HFFc6 (cell line): ENCODE measurements at places on chromosomes 7 and 10.
A peak's percentile ranks its signal among the peaks of the same experiment; 100 is the strongest.

- DNase-seq = no peak
Observed at GRCh38 chr10:19480353-19480752, 335.9 kb upstream of the PLXDC2 start.

GRCh38 chr7:39554583-39555165 lies 11.5 kb upstream of the YAE1 start:
- peak; percentile 57 for DNase-seq

DNA sequence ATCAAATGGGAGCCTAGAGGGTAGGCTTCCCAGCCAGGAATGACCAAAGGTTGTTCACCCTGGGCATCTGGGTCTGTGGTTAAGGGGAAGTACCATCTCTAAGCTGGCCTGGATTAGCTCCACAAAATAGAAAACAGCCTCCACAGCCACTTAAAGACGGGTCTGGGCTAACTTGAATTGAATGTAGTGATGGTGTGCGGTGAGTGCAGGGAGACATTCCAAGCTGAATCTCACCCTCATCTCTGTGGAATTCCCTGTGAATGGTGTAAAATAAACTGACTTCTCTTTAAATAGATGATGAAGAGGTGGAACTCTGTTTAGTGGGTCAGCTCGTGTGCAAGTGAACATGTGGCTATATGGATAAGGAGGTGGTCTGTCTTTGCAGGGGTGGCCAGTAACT lies 251.0 kb downstream of the DYNC1I1 start:
- DNase-seq = no peak

DNA sequence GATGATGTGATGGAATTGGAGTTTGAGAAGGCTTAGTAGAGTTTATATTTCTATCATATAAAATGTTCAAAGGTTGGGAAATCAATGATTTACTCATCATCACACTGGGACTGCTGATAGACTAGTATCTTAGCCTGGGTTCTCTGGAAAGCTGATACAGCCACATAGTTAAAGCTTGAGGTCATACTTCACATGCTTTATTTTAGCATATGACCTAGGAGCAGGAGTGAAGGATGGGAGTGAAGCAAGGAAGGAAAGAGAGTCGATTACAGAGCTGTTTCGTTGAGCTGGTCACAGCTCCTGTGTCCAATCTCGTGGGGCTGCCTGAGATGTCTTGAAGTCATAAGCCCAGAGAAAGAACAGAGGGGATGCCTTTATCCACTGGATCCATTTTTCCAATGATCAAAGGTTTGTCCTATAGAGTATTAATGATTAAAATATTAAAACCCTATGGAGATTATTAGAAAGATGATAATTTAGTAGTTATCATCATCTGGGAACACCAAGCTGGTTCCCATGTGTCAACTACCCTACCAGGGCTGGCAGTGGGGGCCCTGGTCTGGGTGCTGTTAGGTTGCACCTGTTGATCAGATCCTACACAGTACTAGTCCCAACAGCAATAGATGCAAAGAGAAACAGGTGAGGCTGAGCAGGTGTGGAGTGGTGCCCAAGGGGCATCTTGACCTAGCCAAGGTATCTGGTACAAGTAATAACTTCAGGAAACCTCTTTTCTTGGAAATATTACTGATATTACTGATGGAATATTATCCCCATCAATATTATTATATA lies 77.8 kb downstream of the BAMBI start:
- DNase-seq = no peak

- peak; percentile 74 for DNase-seq
Observed at GRCh38 chr7:99137411-99138180, 6.3 kb downstream of the SMURF1 start.

- DNase-seq = no peak
Observed at GRCh38 chr7:42155584-42156290, 81.3 kb downstream of the GLI3 start.

- DNase-seq = no peak
Observed at GRCh38 chr7:103605640-103606039, 159.6 kb upstream of the SLC26A5 start.

- no peak for DNase-seq
Observed at GRCh38 chr7:83546586-83546985, 102.4 kb downstream of the SEMA3E start.

- no peak for DNase-seq
Observed at GRCh38 chr7:132495936-132496335, 80.3 kb downstream of the PLXNA4 start.

GRCh38 chr10:112904000-112904399 lies 46.0 kb upstream of the TCF7L2 start:
- DNase-seq = peak; percentile 46

DNA sequence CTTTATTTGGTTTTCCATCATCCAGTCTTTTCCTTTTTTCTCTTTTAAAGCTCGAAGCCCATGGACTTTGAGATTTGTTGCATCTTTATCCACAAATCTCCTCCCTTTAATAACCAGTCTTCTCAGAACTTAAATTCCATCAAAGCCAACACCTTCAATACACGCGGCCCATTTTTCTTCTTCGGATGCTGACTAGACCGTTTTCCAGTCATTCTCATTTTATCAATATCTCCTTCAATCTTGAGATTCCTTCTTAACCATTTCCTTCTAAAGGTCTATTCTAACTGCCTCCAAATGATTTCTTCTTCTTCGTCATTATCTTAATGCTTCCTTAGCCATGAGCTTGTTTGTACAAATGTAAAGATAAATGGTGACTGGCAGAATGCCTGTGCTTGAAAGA lies 173.5 kb downstream of the BAMBI start:
- no peak for DNase-seq

GRCh38 chr10:16611037-16611436 lies 89.4 kb upstream of the C1QL3 start:
- no peak for DNase-seq

GRCh38 chr10:123007558-123008354 lies 839 bp downstream of the IKZF5 start:
- DNase-seq = peak; percentile 45

DNA sequence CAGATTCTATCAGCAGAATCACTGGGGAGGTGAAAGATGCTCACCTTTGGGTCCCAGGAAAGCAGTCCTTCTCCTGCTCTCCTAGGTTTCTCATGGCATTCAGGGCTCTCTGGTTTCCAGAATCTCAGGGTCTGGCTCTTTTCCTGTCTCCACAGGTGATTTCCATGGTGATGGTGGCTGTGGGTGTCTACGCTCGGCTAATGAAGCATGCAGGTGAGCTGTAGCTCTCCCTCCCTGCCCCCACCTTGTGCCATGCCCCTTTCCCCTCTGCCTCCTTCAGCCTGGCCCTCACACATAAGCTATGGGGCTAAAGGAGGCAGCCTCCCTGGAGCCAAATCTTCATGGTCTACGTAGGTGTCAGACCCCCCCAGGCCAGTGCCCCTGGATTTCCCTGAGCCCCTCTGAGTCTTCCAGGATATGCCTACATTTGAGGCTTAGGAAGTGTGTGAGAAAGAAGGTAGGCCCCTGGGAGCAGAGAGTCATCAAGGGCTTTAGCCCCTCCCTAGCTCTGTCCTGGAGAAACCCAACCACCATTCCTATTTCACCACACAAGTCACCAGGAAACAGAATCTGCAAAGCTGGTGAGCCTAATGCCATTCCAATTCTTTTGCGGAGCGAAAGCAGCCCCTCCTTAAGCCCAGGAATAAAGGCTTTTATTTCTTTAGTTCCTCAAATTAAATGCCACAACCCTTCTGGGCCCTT lies 17.2 kb downstream of the TSPAN33 start:
- DNase-seq = no peak

DNA sequence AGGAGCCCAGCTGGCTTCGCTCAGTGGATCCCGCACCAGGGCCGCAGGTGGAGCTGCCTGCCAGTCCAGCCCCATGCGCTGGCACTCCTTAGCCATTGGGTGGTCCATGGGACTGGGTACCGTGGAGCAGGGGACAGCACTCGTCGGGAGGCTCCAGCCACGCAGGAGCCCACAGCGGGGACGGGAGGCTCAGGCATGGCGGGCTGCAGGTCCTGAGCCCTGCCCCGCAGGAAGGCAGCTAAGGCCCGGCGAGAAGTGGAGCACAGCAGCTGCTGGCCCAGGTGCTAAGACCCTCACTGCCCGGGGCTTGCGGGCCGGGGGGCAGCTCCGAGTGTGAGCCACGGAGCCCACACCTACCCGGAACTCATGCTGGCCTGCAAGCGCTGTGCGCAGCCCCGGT lies 25.9 kb upstream of the AKR1C1 start:
- DNase-seq = no peak

DNA sequence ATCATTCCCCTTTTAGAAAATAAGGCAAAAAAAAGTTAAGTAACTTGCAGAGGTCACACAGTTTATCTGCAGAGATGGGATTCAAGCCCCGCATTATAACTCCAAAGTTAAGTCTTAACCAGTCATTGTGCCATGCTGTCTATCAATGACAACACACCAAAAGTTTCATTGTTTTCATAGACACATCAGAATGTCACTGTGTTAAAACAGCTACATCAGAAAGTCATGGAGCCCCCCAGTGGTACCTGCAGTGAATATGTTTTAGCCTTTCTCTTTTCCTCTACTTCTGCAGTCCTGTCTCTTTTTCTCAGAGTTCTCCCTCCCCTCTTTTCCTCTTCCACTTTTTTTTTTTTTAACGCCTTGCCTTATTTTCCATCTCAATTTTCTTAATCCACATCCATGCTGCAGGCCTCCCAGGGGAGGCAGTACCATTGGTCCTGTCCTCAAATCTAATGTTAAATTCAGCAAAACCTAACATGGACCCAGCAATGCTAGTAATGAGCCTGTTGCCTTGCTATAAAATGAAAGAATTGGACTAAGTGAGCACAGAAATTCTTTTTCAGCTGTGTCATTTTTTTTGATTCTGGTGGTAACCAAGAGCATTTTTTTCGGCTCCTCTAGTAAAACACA lies 3.8 kb upstream of the NRCAM start:
- DNase-seq = no peak

DNA sequence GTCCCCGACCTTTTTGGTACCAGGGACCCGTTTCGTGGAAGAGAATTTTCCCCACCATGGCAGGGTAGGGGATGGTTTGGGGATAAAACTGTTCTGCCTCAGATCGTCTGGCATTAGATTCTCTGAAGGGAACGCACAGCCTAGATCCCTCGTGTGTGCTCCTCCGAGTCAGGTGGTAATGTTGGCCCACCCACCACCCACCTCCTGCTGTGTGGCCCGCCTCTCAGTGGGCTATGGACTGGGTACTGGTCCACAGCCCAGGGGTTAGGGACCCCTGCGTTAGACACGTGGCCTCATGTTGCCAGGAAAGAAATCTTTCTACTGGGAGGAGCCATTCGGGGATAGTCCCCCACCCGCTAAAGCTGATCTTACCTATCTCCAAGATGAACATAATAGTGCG lies 27.0 kb downstream of the PFKFB3 start:
- DNase-seq = no peak

DNA sequence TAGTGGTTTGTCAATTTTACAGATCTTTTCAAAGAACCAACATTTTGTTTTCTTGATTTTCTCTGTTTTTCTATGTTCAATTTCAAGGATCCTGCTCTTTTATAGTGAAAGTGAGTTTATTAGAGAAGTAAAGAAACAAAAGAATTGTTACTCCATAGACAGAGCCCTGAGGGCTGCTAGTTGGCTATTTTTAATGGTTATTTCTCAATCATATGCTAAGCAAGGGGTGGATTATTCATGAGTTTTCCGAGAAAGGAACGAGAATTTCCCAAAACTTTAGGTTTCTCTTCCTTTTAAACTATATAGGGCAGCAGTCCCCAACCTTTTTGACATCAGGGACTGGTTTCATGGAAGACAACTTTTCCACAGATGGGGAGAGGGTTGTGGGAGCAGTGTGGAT lies 165.0 kb downstream of the CCSER2 start:
- DNase-seq = no peak

GRCh38 chr7:67738958-67739357 lies 742.3 kb downstream of the TYW1 start:
- DNase-seq = no peak

GRCh38 chr7:137001041-137001440 lies 132.6 kb downstream of the CHRM2 start:
- no peak for DNase-seq

DNA sequence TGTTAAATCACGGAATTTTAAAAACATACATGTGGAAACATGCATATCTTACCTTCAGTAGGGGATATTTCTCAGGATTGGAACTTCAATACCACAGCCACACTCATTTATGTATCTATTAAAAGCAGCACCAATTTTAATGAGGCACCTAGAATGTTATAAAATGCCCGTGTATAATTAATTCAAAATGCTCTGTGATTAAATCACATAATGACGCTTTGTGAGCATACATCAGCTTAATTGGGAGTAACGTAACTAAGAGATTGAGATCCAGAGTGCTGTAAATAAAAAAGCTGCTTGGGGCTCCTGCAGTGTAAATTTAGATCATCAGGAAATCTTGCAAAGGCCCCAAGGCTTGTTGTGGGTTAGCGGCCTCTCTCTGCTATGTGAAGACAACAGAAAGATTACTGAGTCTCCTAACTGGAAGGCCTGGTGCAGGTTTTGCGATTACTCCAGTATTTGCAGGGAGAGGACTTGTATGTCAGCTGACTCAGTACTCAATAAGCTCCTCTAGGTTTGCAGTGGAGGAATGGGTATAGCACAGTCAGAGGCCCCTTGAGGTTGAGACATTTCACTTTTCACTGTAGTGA lies 195.5 kb upstream of the PHYHIPL start:
- no peak for DNase-seq

DNA sequence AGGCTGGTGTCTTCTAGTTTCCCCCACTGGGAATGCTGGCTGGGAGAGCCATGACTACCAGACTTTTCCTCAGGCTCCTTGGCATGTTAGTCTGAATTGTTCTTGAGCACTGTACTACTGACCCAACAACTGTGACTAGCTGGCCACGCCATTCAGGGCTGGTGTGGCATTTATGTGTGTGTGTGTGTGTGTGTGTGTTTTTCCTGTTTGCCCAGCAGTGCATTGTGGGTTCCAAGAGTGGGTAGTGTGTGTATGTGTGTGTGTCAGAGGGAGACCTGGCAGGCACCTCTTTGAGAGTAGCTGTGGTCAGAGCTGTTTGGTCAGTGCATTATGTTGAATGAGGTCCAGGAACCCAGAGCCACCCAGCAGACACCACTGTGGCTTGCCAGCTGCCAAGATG lies 9.2 kb downstream of the PCBD1 start:
- peak; percentile 19 for DNase-seq

- DNase-seq = peak; percentile 98
Observed at GRCh38 chr7:6453734-6454133, 6.0 kb upstream of the DAGLB start.

DNA sequence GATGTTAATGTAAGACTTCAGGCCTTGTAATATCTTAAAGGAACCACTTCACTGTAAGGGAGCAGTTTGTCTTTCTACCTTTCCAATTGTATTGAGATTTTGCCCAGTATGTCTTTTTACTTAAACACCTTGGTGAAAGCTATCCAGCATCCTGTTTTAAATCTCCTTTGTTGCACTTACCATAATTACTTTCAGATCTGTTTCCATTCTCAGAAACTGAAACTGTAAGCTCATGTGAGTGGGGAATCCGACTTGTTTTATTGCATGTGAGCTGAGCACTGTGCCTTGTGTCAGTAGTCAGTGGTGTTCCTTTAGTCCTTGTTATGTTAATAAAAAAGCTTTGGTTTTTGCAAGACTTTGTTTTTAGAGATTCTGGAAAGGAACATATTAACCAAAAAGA lies 42.2 kb downstream of the BMPR1A start:
- DNase-seq = no peak

- peak; percentile 54 for DNase-seq
Observed at GRCh38 chr7:80087051-80087770, 47.4 kb upstream of the GNAI1 start.
